ENCODE measurements at places on chromosomes 6 and 20.

GRCh38 chr6:119166024-119166784, 87.7 kb upstream of the FAM184A start:
- no peak for DNase-seq

DNA sequence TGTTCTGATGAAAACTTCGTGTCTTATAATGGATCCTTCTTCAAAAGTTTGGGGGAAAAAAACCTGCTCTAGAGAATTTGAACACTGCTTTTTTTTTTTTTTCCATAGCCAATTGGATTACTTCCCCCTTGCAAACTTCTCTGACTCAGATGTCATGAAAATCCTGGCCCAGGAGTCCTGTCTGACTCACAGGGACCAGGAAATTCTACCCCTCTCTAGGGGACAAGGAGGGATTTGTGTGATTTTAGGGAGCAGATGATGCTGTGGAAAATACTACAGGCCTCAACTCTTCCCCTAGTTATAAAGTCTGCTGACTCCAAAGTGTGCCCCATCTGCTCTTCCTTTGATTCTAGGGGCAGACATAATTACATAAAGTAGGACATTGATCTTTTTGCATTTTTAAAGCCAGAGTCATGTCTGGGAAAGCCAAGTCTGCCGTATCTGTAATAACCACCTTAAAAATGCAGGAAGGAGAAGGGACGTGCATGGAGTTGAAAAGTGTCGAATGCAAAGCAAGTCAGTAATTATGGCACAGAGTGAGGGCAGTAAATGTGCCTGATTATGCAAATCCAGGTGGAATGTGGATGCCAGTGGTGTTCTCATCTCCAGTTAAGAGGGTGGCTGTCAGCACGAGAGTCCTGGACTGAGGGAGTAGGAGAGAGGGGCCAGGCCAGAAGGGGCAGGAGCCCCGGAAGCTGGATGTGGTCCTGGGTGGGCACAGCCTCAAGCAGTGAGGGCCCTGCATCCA, 144.3 kb upstream of the SULF2 start:
- DNase-seq = peak; percentile 79

- no peak for DNase-seq
These were observed 36.5 kb upstream of the SNRPB2 start for GRCh38 chr20:16693278-16693677.

GRCh38 chr20:38293491-38294065, 10.4 kb upstream of the BPI start:
- DNase-seq = no peak

DNA sequence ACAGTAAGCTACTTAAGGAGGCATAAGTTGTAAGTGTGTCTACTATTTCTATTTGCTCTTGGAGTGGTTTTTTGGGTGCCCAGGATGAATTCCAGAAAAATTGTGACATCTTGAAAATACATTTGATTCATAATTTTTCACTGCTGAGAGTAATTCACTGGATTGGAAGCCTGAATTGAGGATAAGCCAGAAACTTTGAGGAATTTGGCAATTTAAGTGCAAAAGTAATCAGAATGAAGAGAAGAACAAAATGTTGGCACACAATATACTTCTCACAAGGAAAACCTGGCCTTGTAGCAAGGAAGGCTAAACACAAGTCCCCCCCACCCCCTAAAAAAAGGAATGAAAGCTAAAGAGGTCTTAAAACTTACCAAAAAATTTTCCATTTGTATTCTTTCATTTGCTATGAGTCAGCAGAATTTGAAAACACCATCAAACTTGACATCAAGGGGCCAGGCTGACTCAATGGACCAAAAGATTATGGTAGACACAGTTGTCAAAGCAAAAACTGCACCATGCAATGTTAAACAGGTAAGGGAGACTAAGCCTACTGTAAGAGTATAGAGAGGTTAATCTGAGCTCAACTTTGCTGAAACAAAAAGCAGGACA, 840.0 kb downstream of the FRK start:
- no peak for DNase-seq

GRCh38 chr20:23684261-23684660, 4.6 kb downstream of the CST4 start:
- no peak for DNase-seq

DNA sequence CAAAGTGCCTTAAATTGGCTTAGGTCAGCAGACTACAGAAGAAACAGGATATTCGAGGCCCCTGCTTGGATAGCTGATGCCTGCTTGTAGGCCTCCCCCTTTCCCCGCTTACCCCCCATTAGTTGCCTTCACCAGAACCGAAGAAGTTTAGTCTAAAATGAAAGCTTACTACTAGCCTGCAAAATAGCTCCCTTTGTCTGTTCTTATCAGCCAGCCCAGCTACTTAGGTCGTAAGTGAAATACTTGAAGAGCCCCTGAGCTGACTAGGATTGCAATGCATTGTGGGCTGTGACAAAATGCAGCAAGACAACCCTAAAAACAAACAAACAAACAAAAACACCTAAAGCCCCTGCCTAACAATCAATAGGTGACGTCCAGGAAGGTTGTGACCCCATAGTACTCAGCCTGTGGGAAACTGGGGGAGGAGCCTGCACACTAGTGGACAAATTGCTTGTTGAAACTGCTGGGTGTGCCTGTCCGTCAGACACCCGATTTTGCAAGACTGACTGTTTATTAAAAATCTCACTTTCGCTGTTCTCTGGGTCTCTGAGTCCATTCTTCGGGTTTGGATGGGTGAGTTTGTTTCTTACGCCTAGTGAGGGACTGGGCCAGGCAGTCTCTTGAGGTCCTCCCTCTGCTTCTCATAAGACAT, 105.0 kb upstream of the DUSP22 start:
- DNase-seq = no peak

DNA sequence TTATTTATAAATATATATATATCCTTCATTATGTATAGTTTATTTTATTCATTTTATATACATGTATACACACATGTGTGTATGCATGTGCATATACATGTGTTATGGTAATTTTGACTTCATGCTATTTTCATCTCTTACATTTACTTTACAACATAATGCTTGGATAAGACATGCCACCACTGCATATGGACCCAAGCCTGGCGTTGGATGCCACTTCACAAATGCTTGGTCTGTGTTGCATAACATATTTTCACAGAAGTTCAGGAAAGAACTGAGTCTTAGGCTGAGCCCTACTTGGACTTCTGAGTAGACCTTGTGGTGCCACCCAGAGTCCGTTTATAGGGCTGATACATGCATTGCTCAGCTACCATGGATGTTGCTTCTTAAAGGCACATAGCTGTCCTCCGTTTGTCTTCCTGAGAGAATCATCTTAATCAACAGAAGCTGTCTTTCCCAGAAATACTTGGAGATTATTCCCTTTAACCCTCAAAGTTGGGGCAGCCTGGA, 337.8 kb downstream of the BTBD3 start:
- no peak for DNase-seq

DNA sequence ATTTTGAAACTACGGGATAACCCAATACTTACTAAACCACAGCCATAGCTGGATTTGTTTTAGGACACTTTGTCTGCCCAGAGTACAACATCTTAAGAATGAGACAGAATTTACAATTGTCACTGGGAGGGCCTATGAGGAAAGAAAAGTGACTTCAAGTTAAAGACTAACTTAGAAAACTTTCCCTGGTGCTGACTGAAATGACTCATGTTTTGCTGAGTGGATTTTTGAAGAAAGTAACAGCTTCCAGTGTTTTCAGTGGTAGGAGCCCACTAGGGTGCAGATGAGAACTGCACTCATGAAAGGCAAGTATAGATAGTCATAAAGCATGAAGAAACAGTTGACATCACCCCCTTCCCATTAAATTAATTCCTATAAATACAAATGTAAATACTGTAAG, 988.2 kb upstream of the MAP3K7 start:
- DNase-seq = peak; percentile 64

DNA sequence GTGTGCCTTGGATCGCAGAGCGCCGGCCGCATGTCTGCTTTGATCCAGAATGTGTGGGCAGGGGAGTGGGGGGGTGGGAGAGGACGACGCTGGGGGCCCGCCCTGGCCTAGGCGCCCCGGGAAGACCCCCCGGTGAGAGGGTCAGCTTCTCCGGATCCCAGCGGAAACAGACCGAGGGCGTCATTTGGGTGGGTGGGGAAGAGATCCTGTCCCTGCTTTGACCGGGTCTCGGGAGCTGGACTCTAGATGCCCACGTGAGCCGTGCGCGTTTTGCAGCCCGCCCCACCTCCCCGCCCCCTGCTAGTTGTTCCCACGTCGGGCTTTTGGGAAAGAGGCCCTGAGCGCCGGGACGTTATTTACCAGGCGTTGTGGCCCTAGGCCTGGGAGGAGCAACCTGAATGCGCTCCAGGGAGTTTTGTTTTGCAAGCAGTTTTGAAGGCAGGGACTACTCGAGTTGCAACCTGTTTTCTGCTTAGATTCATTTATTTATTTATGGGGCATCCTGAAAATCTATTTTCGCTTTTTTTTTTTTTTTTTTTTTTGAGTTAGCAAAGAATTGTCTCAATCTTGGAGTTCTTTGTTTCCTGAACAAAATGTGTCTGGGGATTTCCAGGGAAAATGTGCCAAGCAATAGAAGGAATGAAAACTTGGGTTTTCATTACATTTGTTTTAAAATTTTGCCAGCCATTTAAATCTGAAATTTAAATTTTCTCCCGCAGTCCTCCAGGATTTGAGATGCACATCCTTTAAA, 1.6 kb downstream of the DSP start:
- DNase-seq = peak; percentile 76

GRCh38 chr6:151179321-151179720, 60.4 kb upstream of the AKAP12 start:
- peak; percentile 64 for DNase-seq

DNA sequence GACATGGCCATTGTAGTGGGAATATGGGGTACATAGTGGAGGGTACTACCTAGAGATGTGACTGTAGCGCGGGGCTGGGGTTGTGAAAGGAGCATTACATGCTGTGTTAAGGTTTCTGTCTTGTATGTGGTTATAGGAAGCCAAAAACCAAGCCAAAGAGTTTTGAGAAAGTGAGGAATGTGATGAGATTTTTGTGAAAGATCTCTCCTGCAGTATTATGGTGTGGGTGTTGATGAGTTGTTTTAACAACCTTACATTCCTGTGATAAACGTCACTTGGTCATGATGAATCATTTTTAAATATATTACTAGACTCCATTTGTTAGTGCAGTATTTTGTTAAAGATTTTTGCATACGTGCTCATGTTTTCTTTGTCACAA, 48.9 kb downstream of the ZFAND3 start:
- peak; percentile 82 for DNase-seq

- peak; percentile 97 for DNase-seq
These were observed 17.0 kb downstream of the GPX5 start for GRCh38 chr6:28542440-28543296.

GRCh38 chr6:45569210-45569945, 191.6 kb upstream of the SUPT3H start:
- DNase-seq = no peak

- DNase-seq = no peak
These were observed 4.0 kb upstream of the BMP7 start for GRCh38 chr20:57270204-57270984.

DNA sequence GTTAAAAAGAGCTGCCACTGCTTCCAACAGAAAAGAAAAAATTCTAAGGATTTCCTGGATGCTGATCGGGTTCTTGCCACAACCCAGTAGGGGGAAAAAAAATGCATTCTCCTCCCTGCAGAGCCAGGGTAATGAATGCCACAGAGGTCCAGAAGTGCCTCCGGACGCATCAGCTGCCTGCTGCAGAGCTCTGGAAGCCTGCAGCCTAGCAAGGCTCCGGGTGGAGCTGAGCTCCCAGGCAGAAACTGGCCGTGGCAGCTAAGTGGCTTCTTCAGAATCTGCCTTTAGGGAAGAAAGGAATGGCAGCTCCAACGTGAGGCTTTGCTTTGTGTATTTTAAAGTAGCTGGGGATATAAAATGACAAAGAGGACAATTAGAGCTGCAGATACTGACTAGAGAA, 155.0 kb downstream of the CFAP61 start:
- DNase-seq = peak; percentile 14

DNA sequence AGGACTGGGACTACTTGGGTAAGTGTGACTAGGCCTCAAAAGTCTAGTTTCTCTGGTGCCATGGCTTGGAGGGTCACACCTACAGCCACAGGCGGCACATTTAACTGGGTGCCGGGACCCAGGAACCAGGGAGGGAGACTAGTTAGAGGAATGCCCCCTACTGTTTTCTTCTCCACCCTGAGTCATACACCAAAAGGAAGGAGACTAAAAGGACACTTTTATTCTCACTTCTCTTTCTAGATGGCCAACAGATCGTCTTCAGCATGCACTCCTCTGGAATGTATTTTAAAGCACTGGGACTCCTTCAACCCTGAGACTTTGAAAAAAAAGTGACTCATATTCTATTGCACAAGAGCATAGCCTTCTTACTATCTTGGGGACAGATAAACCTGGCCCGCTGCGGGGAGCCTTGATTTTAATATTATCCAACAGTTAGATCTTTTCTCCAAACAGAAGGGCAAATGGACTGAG, 33.4 kb downstream of the PLN start:
- DNase-seq = peak; percentile 40

GRCh38 chr20:25011261-25011660, 18.7 kb upstream of the APMAP start:
- DNase-seq = no peak

DNA sequence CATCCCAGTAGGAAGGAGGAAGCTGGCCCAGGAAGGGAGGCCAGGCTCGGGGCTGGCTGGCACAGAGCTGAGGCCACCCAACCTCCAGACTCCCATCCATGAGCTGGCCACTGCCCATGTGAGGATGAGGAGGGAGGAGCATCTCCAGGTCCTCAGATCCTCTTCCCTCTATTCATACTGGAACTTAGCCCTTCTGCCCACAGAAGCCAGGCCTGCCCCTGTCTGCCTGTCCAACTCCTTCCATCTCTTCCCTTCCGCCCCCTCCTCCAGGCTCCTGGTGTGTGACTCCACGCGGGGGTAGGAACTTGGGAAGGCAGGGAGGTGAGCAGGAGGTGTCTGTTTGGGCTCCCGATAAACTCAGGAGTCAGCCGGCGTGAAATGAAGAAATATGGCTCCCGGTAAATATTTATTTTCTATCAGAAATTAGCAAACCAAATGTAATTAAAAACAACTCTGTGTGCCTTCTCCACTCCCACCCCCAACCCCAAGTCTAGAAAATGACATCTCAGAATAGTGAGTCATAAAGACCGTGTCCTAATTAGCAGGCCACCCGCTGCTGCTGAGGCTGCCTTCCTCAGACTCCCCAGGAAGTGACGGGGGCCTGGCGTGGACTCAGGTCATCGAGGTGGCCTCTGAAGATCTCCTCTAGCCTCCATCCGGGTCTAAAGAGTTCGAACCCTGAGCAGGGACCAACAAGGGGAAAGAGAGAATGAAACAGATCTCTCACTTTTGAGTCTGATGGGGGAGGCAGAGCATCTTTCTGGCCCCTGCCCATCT, 81.9 kb downstream of the MDGA1 start:
- DNase-seq = peak; percentile 23

- DNase-seq = no peak
These were observed 318.1 kb downstream of the CDC5L start for GRCh38 chr6:44705596-44705995.

DNA sequence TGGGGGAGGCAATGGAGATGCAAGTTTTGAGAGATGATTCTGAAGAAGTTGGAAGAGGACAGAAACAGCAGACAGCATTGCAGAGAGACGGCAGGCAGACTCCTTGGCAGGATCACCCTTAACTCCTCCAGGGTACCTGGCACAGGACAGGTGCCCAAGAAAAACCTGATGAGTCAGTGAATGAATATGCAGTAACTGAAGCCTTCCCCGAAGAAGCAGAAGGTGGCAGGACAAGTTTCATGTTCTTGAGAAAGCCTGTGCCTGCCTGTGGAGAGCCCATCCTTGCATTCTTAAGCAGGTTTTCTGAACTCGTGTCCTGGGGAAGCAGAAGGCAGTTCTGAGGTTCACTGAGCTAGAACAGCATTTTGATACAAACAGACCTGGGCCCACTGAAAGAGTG, 79.6 kb upstream of the SASH1 start:
- DNase-seq = peak; percentile 84

GRCh38 chr6:118918329-118918725, 16.6 kb downstream of the MCM9 start:
- DNase-seq = no peak

- no peak for DNase-seq
These were observed 128.8 kb downstream of the QKI start for GRCh38 chr6:163543321-163543720.
